Type B pancreatic cell (in vitro differentiated cells): ENCODE measurements at places on chromosomes 16 and 17. TPM values are rescaled to one million over a fixed set of nuclear protein-coding genes. Genes with fewer than 3 reads are reported as not detected.

EPN3 gene
- total RNA-seq = 41.7 and 72.1 TPM in 2 replicates

NUPR1 gene
- 1.2 and 4.8 TPM in 2 replicates for total RNA-seq

GRCh38 chr17:75849724-75850123 lies 5.4 kb downstream of the WBP2 start:
- no peak for DNase-seq
- H3K36me3 ChIP-seq = peaks cover 3% of the 10 kb centered on the region
- H3K4me3 ChIP-seq = no peak overlapping the region
- peaks cover 17% of the 10 kb centered on the region for H3K4me1 ChIP-seq

MMP28 gene
- total RNA-seq = 0.97 and 1.8 TPM in 2 replicates

HOXB2 gene
- total RNA-seq = 35.6 and 36.5 TPM in 2 replicates

DNA sequence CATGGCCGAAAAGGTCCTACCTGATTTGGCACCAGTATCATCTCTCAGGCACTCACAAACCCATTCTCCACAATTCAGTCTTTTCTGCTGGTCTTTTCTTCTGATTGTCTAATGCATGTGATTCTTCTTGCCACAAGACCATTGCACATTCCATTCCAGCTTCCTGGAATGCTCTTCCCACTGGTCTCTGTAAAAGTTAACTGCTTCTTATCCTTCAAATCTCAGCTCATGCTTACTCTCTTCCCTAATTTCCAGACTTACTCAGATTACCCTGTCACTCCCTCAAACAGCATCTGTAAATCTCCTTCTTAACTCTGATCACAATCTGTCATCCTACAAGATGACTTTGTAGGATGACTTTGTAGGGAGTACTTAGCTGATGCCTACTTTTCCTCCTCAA lies 320.2 kb downstream of the MAP2K6 start:
- H3K4me3 ChIP-seq = no peak overlapping the region
- H3K27me3 ChIP-seq = no peaks in the 10 kb centered on the region
- H3K4me1 ChIP-seq = peaks cover 3% of the 10 kb centered on the region
- no peak for DNase-seq

SYT17 gene
- 10.7 and 24.8 TPM in 2 replicates for total RNA-seq

DNA sequence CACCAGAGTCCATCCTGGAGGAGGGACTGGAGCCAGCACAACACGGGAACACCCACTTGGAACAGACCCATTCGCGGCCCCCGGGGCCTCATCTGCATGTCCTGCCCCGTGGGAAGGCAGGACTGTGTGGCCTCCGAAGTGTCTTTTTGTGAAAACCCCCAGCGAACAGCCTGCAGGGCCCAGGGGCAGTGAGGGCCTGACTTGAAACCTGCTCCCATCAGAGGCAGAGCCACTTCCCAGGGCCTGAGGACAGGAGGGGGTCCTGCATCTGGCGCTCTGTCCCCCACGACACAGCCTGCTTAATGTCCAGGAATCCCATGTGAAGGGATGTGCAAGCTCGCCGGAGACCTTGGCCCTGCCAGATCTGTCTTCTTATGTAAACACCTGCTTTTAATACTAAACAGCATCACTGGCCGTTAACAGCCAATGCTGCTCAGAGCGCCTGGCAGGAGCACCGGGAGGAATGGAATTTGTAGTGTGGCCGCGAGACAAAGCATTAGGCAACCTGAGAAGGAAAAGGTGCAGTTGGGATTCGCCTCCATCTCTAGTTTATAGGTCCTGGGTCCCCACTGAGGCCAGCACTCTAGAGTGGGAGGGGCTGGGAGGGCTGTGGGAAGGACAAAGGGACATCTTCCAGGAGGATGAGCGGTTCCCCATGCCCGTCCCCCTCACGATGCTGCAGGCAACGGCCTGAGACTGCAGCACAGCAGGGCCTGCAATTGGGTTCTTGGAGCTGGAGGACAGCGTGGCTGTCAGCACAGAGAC lies 9.6 kb upstream of the EVPL start:
- peaks cover 34% of the 10 kb centered on the region for H3K36me3 ChIP-seq
- no peak overlapping the region for H3K4me3 ChIP-seq
- H3K27ac ChIP-seq = peak overlapping the region; percentile 60
- no peaks in the 10 kb centered on the region for H3K27me3 ChIP-seq

CACNG5 gene
- total RNA-seq = 0.68 TPM in 1 of 2 replicates, not detected in the other

GRCh38 chr16:12173121-12173520 lies 196.6 kb downstream of the SNX29 start:
- no peak for DNase-seq
- H3K4me1 ChIP-seq = peaks cover 19% of the 10 kb centered on the region
- H3K4me3 ChIP-seq = no peak overlapping the region
- no peaks in the 10 kb centered on the region for H3K27me3 ChIP-seq

DNA sequence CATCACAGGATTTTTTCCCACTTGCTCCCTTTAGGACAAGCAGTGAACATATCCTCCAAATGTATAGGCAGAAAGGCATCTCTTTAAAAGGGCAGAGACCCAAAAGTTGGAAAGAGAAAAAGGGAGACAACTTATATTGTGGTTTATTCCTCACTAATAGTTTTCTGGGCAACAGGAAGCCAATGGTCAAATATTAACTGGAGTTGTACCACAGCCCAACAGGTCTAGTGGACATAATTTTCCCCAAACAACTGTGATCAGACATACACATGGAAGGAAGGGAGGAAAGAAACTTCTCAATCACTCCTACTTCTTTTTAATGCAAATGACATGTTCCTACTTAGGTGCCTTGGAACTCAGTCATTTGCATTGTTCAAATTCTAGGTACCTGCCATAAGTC lies 78.4 kb downstream of the SOX9 start:
- H3K36me3 ChIP-seq = no peaks in the 10 kb centered on the region
- DNase-seq = no peak
- H3K4me3 ChIP-seq = no peak overlapping the region
- H3K27ac ChIP-seq = no peak overlapping the region

DNA sequence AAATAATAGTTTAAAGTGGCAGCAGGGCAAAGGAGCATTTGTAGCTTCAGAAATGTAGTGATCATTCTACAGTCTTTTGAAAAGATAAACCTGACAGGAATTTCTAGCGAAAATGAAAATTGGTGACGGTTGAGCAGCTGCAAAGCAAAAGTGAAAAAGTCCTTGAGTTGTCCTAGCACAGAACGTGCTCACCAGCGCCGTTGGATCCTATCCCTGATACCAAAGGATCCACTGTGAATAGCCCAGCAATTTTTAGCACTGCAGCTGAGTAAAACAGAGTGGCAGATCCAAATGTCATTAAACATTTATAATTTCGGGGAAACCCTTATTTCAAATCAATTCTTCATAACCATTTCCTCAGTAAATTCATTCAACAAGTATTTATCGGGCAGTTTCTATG lies 453.8 kb upstream of the HSBP1 start:
- H3K4me3 ChIP-seq = no peak overlapping the region
- H3K36me3 ChIP-seq = no peaks in the 10 kb centered on the region
- H3K27me3 ChIP-seq = peaks cover 5% of the 10 kb centered on the region
- no peak overlapping the region for H3K27ac ChIP-seq
- H3K4me1 ChIP-seq = peaks cover 4% of the 10 kb centered on the region

OR3A3 gene
- total RNA-seq = not detected in 2 replicates

DNA sequence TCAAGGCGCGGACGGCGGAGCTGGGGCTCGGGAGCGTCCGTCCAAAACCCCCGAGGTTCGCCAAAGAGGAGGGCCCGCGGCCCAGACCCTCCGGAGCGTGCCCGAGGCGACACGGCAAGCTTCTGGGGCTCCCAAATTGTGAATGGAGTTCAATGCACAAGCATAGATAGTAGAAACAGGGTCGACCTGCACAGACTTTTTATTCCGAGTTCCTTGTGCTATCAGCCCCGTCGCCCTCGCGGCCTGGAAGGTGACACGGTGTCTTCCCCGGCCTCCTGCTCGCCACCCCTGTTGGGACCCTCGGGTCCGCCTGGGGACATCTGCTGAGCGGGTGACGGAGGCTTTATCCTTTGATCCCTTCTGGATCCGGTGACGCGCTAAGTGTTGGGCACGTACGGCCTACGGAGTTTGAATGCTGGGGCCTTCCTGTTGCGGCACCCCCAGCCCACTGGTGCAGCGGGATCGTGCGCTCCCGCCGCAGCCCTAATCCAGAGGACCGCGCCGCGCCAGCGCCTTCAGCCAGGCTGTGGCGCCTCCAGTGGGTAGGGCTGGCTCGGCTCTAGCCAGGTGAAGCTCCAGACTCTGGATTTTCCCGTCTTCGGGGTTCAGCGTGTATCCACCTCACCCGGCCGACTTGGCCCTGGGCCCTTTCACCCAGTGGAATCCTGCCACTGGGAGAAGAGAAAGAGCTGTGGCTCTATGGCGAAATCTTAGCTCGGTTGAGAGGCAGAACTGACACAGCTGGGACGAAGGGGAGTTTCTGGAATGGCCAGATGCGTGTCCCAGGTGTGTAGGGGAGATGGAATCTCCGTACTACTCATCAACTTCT lies 17.0 kb upstream of the NTN1 start:
- peak overlapping the region; percentile 50 for H3K27ac ChIP-seq
- peaks cover 78% of the 10 kb centered on the region for H3K27me3 ChIP-seq
- H3K36me3 ChIP-seq = no peaks in the 10 kb centered on the region

GRCh38 chr17:59266745-59267144 lies 46.4 kb downstream of the GDPD1 start:
- DNase-seq = no peak
- H3K4me1 ChIP-seq = no peaks in the 10 kb centered on the region
- H3K4me3 ChIP-seq = no peak overlapping the region

DNA sequence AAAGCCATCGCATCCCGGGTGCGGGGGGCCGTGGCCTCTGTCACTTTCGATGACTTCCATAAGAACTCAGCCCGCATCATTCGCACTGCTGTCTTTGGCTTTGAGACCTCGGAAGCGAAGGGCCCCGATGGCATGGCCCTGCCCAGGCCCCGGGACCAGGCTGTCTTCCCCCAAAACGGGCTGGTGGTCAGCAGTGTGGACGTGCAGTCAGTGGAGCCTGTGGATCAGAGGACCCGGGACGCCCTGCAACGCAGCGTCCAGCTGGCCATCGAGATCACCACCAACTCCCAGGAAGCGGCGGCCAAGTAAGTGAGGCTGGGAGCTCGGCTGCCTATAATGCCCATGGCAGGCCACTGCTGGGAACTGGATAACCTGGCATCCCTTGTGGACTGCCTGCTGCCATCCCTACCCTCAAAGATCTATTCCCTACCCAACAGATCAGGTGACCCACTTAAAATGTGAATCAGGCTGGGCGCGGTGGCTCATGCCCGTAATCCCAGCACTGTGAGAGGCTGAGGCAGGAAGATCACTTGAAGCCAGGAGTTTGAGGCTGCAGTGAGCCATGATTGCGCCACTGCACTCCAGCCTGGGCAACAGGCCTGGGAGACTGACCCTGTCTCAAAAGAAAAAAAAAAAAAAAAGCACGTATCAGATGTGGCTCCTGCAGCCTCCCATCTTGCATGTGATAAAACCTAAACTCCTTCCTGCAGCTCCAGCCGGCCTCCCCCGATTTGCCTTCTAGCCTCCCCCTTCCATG lies 18.3 kb downstream of the CDIPT start:
- DNase-seq = no peak
- no peak overlapping the region for H3K4me3 ChIP-seq
- no peak overlapping the region for H3K27ac ChIP-seq
- H3K36me3 ChIP-seq = peaks cover 3% of the 10 kb centered on the region
- H3K4me1 ChIP-seq = peaks cover 6% of the 10 kb centered on the region
- H3K27me3 ChIP-seq = no peaks in the 10 kb centered on the region

MT1A gene
- total RNA-seq = not detected in 2 replicates

DNA sequence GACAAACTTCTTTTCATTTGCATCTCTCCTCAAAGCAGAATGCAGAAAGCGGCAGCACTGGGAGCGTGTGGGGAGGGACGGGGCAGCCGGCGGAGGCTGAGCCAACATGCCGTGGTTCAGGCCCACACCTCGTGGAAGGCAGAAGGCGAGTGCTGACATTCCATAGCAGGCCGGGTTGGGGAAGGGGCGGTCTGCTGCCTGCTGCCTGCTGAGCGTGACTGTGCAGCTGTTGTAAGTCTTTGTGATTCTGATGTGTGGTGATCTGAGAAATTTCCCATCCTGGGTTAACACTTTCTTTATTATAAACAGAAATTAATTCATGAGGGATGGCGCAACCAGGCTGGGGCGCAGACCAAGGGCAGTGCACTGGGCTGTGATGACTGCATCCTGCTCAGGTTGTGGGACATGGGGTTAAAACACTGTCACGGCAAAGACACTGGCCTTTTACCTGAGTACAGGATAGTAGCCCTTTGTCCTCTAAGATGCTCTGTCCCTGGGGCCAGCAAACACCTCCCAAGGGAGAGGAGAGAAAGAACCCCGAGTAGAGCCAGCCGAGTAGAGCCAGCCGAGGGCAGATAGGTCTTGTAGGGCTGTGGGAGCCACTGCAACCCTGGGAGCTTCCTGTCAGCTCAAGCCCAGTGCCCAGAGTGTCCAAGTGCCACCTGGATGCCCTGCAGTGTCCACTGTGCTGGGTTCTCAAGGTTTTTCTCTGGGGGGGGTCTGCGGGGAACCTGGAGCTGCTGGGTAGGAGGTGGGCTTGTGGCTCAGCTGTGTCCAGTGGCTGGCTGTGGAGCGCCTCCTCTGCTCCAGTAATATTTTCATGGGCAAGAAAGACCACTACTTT lies 8.8 kb upstream of the DNASE1 start:
- peak overlapping the region; percentile 89 for H3K27ac ChIP-seq
- DNase-seq = peak; percentile 73
- peaks cover 34% of the 10 kb centered on the region for H3K4me1 ChIP-seq
- no peaks in the 10 kb centered on the region for H3K27me3 ChIP-seq

DPEP3 gene
- not detected in 2 replicates for total RNA-seq

CDH3 gene
- total RNA-seq = 35.5 and 53.5 TPM in 2 replicates

ITGAD gene
- not detected in 2 replicates for total RNA-seq

GRCh38 chr17:15967706-15968399 lies 22.9 kb downstream of the ADORA2B start:
- H3K4me1 ChIP-seq = peaks cover 18% of the 10 kb centered on the region
- H3K27ac ChIP-seq = no peak overlapping the region
- no peaks in the 10 kb centered on the region for H3K27me3 ChIP-seq
- no peak for DNase-seq
- H3K4me3 ChIP-seq = no peak overlapping the region

DNA sequence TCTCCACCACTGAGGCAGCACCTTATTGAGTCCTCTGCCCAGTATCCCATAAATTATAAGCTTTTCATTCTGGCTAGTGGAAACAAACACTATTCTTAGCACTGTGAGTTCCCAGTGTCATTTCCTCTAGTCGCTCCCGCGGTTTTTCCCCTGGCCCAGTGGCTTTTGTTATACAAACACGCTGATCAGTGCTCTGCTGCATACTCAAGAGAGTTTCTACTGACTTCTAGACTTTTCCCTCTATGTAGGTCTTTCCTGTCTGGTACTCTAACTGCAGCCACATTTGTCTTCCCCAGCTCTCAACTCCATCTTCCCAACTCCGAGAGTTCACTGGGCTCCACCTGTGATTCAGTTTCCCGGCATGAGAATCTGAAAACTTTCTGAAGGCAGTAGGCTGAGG lies 556.6 kb upstream of the SALL1 start:
- no peaks in the 10 kb centered on the region for H3K27me3 ChIP-seq
- no peaks in the 10 kb centered on the region for H3K4me1 ChIP-seq
- no peak overlapping the region for H3K4me3 ChIP-seq
- peaks cover 3% of the 10 kb centered on the region for H3K36me3 ChIP-seq
